Cardiac muscle cell (in vitro differentiated cells and primary cell): ENCODE measurements at places on chromosomes 7 and 10. TPM values are rescaled to one million over a fixed set of nuclear protein-coding genes. Genes with fewer than 3 reads are reported as not detected.

- peaks cover 5% of the 10 kb centered on the region for H3K4me1 ChIP-seq
- H3K27me3 ChIP-seq = no peaks in the 10 kb centered on the region
- H3K36me3 ChIP-seq = no peaks in the 10 kb centered on the region
Measured at GRCh38 chr10:11433657-11434056, 177.8 kb downstream of the USP6NL start.

AEBP1 gene
- 60.8 and 94.1 TPM in 2 replicates for total RNA-seq

DNA sequence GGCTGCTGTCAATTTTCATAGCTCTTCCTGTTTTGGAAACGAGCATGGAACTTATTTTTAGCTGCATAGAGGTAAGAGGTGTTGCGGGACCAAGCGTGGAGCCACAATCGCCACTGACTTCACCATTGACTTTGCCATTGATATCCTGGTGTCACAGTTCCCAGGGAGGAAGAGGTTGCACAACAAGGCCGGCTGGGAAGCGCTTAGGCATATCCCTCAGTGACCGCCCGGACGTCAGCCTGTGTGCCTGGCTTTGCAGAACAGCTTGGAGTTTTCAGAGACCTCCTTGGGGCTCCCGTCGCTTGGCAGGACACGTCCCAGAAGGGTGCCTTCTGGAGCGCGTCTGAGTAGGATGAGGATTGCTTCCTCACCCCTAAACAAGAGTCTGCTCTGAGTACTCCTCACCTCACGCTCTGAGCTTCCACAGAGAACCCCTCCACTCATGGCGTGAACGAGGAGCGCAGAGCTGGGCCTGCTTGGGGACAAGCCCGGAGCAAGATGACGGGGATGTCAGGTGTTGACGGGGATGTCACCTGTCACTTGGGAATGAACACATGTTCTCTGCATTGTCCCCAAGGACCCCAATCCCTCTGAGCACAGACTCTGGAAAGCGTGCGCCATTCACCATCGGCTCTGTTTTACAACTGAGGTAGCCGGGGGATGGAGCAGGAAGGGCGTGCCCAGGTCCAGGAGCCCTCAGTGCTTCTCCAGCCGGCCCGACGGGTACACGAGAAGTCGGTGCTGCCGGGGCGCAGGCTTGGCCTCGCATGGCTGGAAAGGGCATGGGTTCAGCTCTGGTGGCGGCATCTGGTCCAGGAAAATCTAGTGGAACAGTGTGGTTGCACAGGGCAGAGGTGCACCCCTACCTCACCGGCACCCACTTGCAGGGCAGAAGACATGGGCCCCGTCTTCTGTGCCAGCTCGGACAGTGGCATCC, 192.3 kb upstream of the SHH start:
- H3K4me3 ChIP-seq = no peak overlapping the region
- DNase-seq = no peak
- H3K27ac ChIP-seq = no peak overlapping the region
- no peaks in the 10 kb centered on the region for H3K27me3 ChIP-seq
- no peaks in the 10 kb centered on the region for H3K4me1 ChIP-seq

DNA sequence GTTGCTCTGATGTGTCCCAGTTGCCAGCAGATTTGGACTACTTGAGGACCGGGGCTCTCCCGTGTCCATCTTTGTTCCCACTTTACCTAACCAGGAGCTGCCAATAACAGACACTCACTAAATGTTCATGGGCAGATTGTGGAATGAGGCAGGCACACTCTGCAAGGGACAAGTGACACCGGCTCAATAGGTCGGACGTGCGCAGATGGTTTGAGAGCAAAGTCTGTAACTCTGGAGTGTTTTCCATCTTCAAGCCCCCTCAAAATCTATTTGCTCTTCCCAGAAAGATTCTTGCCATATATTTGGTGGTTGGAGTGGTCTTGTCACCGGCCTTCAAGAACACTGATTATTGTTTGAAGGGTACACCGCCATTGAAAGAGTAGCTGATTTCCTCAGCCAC, 47.2 kb downstream of the THNSL1 start:
- no peak overlapping the region for H3K4me3 ChIP-seq
- no peaks in the 10 kb centered on the region for H3K36me3 ChIP-seq
- no peak for DNase-seq
- H3K4me1 ChIP-seq = no peaks in the 10 kb centered on the region
